CD4-positive, alpha-beta T cell (primary cell): ENCODE measurements at places on chromosomes 12 and 14.

DNA sequence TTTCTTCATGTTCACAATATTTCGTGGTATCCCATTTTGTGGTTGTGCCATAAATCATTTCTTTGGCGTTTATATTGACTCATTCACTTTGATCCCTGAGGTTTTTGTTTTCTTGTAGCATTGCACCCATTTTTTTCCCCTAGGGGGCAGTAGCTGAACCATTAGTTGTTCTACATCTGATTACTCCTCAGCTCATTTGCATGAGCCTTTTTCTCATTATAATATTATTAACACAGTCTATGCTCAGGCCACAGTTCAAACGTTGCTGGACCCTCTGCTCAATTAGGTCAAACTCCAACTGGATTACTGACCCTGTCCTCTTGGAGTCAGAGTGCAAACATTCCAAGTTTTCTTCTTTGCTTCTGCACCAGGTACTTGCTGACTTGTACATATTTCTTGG is 475.4 kb upstream of the SEL1L start:
- DNase-seq = no peak

GRCh38 chr14:23297611-23298277 is 4.9 kb downstream of the PPP1R3E start:
- DNase-seq = no peak

GRCh38 chr12:4203772-4204376 is 69.7 kb upstream of the CCND2 start:
- no peak for DNase-seq

- no peak for DNase-seq
Observed at GRCh38 chr12:52798671-52799504, 3.0 kb upstream of the KRT3 start.

DNA sequence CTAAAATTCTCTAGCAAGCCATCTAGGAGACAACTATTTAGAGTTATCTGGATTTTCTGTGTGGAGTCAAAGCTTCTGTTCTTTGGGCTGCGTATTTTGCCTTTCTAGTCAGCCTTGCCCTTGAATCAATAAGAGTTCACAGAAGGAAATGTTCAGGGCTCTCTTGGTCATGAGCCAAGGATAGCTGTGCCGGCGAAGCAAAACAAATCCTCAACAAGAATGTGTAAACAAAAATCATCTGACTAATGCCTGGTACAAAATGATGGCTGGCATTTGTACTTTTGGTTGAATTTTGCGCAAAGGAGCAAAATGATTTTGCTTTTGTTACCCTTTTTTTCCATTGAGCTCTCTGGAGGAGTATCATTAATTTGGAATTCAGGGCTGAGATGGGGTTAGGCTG is 171.1 kb downstream of the DACT1 start:
- no peak for DNase-seq

DNA sequence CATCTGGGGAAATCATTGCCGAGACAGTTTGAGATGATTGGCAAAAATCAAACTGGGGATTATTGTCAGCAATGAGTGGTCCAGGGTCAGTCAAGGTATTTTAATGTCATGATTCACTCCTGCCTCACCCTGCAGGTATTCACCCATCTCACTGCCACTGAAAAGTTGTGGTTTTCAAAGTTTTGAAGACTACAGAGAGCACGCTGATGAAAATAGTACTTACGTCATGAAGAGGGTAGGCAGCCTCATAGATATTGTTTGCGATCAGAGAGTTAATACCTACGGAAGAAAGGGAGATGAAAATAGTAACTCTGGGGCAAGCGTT is 138.0 kb downstream of the ANO2 start:
- DNase-seq = no peak

DNA sequence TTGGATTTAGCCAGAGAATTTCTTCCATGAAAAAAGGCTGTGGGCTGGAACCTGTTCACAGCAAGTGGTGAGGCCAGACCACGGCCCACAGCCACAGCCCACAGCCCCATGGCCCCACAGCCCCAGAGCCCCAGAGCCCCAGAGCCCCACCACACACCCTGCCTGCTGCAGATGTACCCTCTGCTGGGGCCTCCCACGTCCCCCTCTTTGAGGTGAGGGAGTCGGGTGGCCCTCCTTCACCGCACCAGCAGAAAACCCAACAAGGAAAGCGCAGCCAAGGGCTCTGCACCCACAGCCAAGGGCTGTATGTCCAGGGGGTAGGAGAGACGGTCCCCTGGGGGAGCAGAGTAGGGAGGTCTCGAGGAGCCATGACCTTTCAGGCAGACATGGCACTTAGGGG is 327.5 kb upstream of the DIO3 start:
- no peak for DNase-seq

DNA sequence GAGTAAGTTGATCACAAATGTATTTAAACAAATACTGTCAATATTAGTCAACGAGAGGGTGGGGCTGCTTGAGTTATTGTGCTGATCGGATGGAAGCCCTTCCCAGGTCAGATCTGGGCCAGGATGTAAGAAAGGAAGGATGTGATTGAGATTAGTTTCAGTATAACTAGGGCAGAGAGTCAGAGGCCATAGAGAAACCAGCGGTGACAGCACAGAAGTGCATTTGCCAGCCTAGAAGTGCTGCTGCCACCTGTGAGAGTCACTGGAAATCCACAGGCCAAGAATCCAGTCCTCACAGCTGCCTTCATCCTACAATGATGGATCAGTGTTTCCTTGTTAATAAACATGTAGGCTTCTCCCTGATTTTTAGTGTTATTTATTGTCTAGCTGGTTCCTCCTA is 9.8 kb upstream of the FERMT2 start:
- DNase-seq = no peak

DNA sequence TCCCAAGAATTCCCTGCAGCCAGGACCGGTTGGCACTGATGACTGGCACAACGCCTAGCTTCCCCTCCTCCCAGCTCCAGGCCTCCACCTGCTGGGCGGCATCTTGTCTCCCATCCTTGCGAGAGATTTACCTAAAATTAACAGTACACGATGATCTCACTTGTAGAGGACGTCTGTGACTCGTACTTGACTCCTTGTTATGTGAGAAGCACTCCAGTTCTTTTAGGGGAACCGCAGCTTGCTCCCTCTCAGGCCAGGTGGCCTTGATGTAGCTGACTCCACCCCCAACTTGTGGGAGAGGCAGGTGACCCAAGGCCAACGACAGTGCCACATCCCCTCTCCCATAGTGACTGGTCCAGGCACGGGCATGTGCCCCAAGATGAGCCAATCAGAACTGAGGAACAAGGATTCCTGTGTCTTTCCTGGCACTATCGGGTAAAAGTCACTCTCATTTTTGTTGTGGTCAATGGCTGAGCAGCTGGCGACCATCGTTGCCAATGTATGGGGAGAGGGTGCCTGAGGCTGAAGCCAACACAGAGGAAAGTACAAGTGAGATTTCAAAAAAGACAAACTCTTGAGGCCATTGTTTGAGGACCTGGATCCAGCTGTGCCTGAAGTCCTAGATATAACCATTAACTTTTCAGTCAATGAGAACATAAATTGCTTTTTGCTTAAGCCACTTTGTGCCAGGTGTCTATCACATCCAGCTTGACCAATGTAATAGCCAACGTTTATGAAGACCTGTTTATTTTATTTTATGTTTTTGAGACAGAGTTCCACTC is 208.7 kb downstream of the RBM19 start:
- DNase-seq = no peak

GRCh38 chr12:25264114-25264513 is 13.4 kb upstream of the KRAS start:
- no peak for DNase-seq

- no peak for DNase-seq
Observed at GRCh38 chr12:14729586-14729985, 33.2 kb upstream of the GUCY2C start.

GRCh38 chr12:71461787-71462328 is 22.3 kb downstream of the LGR5 start:
- DNase-seq = no peak

DNA sequence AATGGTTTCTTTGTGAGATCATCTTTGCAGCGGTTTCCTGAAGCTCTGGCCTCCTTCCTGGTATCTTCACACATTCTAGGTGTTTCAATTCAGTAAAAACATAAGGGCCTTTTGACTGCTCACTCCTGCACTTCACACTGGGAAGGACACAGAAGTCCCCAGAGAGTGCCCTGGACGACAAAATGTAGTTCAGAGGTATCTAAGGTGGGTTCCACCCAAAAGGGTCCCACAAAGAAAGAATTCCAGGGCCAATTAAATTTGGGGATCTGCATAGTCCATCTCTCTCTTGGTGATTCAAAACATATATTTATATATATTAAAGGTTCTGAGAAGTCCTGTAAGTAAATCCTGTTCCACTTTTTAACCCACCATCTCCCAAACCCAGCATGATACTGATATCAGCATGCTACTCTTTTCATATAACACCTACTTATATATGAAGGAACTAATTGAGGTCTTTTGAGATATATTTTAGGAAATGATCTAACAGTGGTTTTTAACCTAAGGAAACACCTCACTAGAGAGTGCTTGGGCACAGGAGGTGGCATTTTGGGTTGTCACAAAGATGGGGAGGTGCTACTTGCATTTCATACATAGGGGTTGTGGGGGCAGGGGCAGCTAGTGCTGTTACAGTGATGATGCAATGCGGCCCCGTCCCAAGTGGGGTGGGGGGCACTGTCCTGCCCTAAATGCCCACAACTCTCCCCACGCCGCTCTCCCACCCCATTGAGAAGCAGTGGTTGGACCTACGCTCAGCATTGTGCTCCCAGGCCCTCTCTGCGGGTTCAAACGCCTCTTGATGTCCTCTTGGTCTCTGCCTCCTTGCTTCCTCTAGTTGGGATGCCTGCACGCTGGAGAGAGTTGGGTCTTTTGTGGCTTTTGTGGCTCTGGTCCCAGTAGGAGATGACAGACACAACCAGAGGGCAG is 109.4 kb downstream of the ARF6 start:
- DNase-seq = peak; percentile 58

DNA sequence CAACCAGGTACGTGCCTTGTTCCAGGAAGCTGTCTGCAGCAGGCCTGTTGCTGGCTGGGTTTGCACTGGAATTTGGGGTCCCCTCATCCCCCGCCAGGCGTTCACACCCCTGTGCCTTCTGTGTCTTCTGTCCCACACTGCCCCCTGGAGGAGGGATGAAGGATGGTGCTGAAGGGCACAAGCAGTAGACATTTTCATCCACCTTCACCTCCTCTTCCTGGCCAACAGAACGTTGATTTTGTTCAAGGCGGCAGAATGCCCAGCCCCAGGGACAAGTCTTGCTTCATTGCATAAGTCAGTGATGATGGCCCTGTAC is 122.1 kb downstream of the CALM1 start:
- peak; percentile 6 for DNase-seq
